ENCODE measurements at places on chromosomes 2 and 18.

DNA sequence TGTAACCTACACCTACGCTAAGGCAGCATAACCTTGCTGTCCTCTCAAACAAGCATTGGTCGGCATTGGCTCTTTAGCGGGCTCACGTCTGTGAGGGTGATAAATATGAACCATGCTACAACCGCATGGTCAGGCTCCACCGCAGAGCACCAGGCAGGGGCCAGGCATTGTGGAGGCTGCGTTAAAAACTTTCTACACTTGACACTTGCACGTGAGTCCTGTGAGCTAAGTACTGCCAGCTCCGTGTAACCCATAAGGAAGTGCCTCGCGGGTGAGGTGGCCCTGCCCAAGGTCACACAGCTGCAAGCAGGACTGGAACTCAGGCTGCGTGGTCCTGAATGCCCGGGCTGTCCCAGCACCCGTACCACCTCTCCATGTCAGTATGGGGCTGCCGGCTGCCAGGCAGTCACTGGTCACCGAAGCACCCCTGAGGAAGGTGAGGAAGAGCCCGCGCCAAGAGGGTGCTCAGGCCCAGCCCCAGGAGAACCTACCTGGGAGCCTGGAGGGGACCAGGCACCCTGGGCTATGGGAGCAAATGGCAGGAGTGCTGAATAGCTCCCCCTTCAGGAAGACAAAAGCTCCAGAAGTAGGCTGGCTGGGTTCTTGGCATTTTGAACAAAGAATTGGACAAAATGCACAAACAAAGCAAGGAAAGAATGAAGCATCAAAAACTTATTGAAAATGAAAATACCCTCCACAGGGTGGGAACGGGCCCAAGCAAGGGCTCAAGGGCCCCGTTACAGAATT is 271.1 kb upstream of the RAB6C start:
- DNase-seq, result no peak

- peak; percentile 81 for DNase-seq
Measured at GRCh38 chr18:46755315-46756024, 1.4 kb downstream of the ST8SIA5 start.

DNA sequence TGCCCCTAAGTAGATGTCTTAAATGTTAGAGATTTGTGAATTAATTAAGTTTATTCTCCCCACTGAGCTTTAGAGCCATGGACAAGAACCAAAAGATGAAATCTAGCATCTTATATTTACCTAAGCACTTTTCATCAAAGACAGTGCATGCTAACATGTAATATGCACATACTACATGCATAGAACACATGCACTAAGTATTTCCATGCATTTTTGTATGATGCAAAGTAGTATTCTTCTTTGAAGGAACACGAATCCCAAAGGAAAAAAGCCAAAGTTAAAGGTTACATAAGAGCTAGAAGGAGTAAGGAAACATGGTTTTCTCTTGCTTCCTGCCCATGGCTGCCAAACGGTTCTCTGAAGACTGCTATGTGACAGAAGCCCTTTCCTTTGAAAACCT is 15.3 kb downstream of the STAMBP start:
- no peak for DNase-seq

DNA sequence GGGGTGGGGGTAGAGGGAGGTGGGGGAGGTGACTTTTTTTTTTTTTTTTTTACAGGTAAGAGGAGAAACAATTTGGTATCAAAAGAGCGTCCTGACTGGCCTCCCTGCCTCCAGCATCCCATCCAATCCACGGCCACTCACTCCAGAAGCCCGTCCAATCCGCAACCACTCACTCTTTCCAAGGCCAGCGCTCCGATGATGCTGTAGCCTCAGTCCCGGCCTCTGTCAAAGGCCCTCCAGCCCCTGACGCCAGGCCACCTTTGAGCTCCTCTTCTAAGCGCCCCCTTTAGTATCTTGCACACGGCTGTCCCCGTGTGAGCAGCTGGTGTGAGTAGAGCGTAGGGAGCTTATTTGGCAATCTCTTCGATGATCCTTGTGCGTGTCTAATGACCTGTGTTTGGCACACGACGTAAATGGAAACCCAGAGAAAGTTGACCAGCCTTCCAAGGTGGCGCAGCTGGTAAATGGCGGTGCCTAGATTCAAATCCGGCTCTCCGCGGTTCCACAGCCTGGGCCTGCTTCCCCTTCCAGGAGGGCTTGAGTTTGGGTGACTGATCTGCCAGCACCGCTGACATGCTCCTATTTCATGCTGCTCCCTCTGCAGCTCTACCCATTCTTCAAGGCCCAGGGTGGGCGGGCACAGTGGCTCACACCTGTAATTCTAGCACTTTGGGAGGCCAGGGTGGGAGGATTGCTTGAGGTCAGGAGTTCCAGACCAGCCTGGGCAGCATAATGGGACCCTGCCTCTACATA is 23.8 kb upstream of the PXDN start:
- no peak for DNase-seq

- DNase-seq, result no peak
Measured at GRCh38 chr2:109128616-109129355, at the start of gene SH3RF3. TSS of gene SH3RF3 (plus strand) at chr2:109129205.

GRCh38 chr2:46561731-46562450 is 82.5 kb downstream of the TMEM247 start:
- no peak for DNase-seq

DNA sequence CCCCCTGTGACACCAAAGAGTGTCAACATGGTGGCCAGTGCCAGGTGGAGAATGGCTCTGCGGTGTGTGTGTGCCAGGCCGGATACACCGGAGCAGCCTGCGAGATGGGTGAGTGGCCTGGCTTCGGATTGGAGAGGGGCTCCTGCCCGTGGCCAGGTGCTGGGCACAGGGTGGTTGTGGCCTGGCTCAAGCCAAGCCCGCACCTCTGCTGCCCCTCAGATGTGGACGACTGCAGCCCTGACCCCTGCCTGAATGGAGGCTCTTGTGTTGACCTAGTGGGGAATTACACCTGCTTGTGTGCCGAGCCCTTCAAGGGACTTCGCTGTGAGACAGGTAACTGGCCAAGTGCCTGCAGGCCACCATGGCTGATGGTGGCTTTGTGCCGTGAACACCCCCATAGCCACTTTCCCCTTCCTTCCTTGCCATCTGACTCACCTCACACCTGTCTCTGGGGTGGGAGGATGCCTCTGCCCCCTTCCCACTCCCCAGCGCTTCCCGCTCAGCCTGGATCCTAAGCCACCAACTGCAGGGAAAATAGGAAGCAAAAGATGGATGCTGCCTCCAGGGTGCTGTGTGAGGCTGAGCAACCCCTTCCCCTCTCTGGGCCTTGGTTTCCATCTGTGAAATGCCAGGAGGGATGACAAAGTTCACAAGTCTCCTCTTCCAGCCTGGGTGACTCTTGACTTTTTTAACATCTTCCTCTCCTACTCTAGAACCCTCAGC is 41.8 kb downstream of the SNED1 start:
- DNase-seq, result no peak

GRCh38 chr2:37324786-37325624 is at the start of gene PRKD3:
TSS of gene PRKD3 (minus strand) at chr2:37324833. CDS start at chr2:37316524, 8,309 bp downstream.
- no peak for DNase-seq

DNA sequence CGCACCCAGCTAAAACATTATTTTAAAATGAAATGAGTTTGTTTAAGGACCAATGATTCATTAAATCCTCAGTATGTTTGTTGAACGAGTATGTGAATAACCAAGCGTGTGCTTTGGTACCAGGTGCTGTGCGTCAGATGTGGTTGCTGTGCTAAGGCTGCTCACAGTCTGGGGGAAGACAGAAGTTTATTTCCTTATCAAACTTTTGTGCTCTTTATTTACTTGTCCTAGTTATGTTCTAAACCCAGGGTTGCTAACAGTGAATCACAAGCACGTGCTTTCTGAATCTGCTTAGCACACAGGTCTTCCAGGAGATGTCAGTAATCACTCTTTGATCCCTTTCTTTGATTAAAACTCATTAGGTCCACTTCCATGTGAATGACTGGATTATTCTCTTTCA is 37.0 kb downstream of the RAPGEF4 start:
- no peak for DNase-seq

- no peak for DNase-seq
Measured at GRCh38 chr2:28052691-28053090, 162.2 kb downstream of the BABAM2 start.

DNA sequence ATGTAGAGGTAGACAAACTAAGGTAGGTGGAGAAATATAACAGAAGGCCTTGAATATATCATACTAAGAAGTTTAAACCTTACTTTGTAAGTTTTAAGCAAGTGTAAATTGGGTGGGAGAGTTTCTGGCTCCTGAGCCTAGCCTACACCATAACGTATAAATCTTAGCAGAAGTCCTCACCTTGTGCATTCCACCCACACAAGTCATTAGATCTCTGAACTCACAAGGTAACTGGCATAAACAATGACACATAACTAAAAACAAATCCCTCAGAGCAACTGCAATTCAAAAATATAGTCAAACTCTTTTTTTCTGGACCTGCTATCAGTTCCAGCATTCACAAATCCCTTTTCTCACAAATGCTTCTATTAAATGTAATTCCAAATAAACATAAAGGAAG is 9.4 kb downstream of the REV1 start:
- DNase-seq, result no peak
